Stimulated activated CD8-positive, alpha-beta memory T cell treated with anti-CD3 and anti-CD28 coated beads, Interleukin-15, amount 100 ng/mL, for 4 hours (primary cell): ENCODE measurements at places on chromosomes 13 and 19.

DNA sequence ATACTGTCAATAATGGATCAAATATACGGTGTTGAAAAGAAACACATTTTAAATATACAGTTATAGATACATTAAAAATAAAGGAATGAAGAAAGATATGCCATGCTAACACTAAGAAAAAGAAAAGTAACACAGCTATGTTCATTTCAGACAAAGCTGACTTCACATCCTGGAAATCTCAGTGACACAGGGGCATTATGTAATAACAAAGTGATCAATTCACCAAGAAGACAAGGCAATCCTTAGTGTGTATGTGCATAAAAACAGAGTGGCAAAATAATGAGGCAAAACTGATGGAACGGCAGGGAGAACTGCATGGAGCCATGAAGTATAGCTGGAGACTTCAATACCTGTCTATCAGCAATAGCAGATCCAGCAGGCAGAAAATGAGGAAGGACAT is 13.1 kb downstream of the ZNF14 start:
- no peak for DNase-seq

- DNase-seq = no peak
These were observed at the start of gene LRRC25 for GRCh38 chr19:18397242-18398202. Gene LRRC25 (minus strand): TSS chr19:18397622. CDS start chr19:18396963, 659 bp downstream.

- DNase-seq = peak; percentile 47
These were observed 750 bp upstream of the GPR108 start for GRCh38 chr19:6737873-6738786.

DNA sequence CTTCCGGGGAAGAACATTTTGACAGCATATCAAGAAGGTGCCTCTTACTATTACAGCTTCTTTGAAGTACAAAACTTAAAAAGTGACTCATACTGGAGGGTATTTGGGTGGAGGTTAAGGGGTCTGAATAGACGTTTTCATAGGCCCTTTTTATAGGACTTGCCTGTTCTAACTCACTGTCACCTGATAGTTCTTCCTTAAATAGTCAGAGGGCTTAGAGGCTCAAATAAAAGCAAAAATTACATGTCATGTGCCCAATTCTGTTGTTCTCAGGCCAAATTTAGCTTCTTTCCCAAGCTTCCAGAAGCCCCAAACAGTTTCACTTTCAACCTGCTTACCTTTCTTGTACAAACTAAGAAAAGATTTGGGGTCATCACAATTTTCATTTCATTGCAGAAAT is 16.1 kb upstream of the SLC46A3 start:
- DNase-seq = no peak

DNA sequence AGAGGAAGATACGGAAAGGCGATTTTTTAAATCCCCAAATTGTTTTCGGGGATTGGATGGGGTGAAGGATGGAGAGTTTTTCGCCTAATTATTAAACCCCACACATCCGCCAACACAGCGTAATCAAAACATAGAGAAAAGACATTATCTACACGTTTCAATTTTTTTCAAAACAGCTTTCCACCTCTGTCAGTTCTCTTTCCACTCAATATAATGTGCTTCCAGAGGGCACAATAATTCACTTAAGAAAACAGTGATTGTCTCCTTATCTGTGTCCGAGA is 435 bp upstream of the OBI1 start:
- no peak for DNase-seq

GRCh38 chr19:23526302-23526701 is 131.0 kb upstream of the ZNF91 start:
- DNase-seq = no peak

- no peak for DNase-seq
These were observed 12.2 kb downstream of the FPR3 start for GRCh38 chr19:51807111-51807701.

- DNase-seq = no peak
These were observed 342.2 kb downstream of the DACH1 start for GRCh38 chr13:71524613-71525304.

DNA sequence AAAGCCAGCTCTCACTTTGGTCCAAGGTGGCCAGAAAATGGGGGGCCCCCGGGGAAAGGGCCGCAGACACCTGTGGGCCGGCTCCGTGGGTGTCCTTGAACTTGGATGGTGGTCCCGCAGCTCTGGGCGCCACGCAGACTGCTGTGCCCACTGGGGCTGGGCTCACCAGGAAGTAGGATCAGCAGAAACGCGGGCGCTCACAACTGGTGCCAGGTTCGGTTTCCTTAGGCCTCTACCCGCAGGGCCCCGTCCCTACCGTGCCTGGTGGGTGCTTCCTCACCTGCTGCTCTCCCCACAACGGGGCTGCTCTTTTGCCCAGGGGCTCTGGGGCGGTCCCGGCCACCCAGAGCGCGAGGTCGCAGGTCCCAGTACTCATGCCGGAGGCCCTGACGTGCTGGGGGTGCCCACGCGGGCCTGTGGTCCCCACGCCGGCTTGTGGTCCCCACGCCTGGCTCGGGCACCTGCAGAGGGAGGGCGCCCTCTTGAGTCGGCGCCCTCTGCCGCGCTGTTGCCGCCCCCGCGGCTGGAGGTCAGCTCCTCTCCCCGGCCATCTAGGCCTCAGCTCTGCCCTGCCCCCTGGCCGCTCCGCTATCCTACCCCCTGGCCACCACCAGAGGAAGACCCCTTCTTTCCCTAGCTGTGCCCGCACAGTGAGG is 1303.6 kb downstream of the UQCRFS1 start:
- DNase-seq = no peak

- no peak for DNase-seq
These were observed 6.0 kb upstream of the CYP4F12 start for GRCh38 chr19:15666883-15667282.

GRCh38 chr13:21909331-21909730 is 238.5 kb downstream of the FGF9 start:
- DNase-seq = no peak

DNA sequence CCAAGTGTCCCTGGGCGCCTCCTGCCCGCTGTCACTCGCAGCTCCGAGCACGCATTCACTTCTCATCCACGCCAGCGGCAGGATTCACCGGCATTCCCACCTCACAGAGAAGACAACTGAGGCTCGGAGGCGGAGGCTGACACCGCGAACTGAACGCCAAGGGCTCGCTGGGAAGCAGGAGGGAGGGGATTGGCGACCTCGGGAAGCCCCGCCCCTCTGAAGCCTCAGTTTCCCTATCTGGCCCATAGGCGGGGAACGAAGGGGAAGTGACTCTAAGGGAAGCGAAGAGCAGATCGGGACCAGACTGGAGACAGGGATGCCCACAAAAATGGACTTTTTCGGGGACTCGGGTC is 256 bp downstream of the MICOS13 start:
- DNase-seq = no peak

DNA sequence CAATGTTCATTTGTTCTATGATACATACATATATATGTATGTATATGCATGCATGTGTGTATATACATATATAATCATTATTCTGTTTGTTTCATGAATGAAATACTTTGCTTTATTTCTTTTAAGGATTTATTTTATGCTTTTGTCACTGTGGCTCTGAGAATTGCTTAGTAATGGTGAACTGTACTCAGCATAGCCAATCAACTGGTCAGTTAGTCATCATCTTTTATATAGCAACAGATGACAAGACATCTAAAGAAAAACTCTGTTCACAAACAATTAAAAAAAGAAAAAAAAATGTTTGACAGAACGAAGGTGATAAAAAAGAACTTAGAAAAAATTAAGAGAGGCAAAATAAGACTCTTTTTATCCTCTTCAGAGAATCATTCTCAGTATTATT is 1440.3 kb downstream of the PCDH9 start:
- no peak for DNase-seq

- DNase-seq = no peak
These were observed 1.0 kb downstream of the FNDC3A start for GRCh38 chr13:48976576-48977285.

DNA sequence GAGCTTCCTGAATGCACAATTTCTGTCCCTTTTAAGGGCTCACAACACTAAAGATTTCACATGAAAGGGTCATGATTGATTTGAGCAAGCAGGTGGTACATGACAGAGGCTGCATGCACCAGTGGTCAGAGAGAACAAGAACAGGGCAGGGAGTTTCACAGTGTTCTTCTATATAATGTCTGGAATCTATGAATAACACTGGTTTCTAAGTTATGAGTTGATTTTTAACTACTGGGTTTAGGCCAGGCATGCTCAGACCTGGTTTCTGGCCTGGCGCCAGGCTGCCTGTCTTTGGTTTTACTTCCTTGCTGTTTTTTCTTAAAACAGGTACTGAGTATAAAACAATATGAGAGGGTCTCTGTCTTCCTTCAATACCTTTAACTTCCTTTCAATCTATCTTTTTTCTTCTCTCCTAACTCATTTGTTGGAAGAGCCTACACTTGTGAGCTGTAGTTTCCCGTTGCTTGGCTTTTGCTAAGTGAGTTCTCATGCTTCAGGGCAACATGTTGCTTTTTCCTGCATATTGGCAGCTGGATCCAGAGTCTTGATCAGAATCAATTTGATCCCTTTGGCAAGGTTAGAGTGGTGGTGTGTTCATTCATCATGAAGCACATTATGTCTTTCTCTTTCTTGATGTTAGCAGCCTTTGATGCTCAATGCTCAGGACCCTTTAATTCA is 38.5 kb upstream of the FGF14 start:
- DNase-seq = no peak

DNA sequence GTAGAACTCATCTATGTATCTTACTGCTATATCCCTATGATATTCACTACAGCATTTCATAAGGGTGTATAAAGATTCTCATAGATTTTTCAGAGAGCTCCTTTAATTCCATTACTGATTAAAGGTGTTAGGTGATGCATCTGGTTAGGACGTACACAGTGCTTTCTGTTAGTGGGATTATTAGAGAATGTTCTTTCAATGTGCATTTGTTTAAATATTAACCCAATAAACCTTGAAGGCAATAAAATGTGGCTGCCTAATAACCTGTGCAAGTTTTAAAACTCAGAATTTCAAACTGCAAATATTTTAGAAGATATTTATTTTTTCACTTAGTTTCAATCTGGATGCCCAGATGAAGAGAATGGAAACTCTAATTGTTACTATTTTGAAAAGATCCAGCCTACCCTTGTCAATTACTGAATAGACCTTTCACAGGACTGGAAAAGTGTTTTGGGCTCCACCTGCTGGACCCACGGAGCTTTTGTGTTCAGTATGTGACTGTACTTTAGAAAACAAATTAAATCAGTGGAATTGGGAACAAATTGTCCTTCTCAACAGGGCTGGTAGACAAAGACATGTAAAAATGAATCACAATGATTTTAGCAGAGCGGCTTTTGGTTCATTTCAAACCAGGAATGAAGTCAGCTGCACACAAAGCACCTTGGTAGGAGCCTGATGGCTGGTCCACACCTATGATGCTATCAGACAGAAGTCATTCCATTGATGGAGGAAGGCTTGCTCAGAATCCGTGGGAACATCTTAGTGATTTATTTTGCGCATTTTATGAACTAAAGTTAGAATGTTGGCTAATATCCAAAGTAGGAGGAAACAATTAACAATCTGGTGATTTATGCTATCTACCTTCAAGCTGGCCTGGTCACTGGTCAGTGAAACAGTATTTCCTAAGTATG is 89.4 kb upstream of the RAP2A start:
- peak; percentile 8 for DNase-seq

- DNase-seq = peak; percentile 78
These were observed at the start of gene VAV1 for GRCh38 chr19:6772028-6772865. Gene VAV1 (plus strand): TSS chr19:6772708. CDS start chr19:6772808, 100 bp downstream.

- no peak for DNase-seq
These were observed 19.3 kb downstream of the GADD45B start for GRCh38 chr19:2495130-2495641.

- no peak for DNase-seq
These were observed 10.8 kb upstream of the ILF3 start for GRCh38 chr19:10643172-10643967.

DNA sequence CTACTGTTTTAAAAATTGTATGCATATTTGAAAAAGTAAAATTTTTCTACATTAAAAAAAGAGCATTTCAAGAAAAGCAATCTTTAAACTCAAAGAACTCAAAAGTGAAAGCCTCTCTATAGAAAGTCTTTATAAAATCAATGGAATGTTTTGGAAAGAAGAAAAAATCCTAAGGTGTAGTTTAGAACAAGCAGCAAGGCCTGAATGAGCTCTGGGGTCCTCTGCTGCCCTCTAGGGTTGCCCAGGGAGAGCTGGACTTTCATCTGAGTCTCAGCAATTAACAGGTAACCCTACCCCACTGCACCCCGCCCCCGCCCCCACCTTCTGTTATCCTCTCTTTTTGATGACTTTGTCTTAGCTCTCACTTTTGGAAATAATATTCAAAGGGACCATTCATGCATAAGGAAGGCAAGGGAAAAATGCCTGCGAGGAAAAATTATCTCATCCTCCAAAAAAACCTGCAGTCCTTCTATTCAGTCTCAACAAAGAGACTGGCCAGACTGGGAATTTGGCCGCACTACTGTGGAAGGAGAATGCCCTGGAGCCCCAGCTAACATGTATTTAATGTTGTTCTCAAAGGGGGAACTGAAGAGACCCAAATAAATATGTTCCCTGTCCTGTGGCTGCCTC is 24.1 kb downstream of the SLC25A30 start:
- no peak for DNase-seq

GRCh38 chr13:94154367-94154766 is 325.1 kb downstream of the DCT start:
- DNase-seq = no peak

DNA sequence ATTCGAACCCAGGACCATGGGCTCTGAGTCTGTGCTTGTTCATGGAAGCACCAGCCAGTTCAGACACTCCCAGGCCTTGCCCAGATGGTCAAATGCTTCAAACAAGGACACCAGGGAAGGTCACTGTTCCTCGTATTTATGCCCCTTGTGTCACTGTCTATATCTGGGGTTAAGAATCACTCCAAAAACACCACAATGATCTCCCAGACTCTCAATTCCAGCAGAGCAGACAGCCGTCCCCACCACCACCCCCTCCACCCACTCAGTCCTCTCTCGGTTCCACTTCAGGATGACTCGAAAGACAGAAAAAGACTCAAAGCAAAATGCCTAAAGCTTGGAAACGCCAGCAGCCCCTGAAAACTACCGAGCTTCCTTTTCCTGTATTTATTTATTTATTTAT is 79.0 kb downstream of the INSR start:
- DNase-seq = no peak

- DNase-seq = no peak
These were observed 11.5 kb downstream of the PLEKHA4 start for GRCh38 chr19:48856921-48857320.

GRCh38 chr13:22193070-22193469 is 522.2 kb downstream of the FGF9 start:
- DNase-seq = no peak
